ENCODE measurements at places on chromosomes 5 and 9. TPM values are rescaled to one million over a fixed set of nuclear protein-coding genes. Genes with fewer than 3 reads are reported as not detected.

Gene PCDHGA11
- 10.4 TPM for total RNA-seq

Gene VLDLR
- 16.9 TPM for total RNA-seq

Gene MFAP3
- 73.7 TPM for total RNA-seq

Gene BTNL3
- total RNA-seq = not detected

Gene NR3C1
- 56.5 TPM for total RNA-seq

Gene PRXL2C
- 26.1 TPM for total RNA-seq

Gene ACOT12
- 2.3 TPM for total RNA-seq

Gene IFNA13
- total RNA-seq = not detected

Gene EIF4E1B
- not detected for total RNA-seq

Gene ZNF608
- total RNA-seq = 13.5 TPM

Gene SURF6
- total RNA-seq = 11.6 TPM

Gene ORM2
- not detected for total RNA-seq

DNA sequence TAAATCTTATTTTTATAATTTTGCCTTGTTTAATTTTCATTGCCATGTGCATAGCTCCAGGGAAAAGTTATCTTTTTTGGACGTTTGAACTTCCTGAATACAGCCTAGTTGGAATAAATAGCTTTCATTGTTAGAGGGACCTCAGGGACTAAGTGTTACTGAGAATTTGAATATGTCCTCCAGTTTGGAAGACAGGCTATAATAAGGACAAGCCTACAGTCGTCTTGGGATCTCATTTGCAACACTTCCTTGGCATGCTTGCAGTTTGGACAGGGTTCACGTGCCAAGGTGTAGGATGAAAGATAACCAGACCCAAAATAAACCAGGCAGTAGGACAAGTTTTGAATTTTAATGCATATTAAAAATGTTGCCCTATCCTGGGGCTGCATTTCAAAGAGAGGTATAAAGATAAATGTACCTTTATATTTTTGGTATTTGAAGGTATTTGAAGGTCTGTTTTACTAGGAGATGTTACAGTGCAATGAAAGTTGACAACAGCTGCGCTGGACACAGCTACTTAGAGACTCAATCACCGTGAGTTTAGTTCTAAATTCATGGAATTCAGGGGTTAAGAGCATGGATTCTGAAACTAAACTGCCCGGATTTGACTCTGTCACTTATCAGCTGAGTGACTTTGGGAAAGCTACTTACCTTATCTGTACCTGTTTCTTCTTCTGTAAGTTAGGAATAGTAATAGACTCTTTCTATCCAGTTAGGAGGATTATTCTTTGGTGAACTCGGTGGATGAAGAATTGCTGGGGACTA, 134.1 kb downstream of the ACTBL2 start:
- no peak for DNase-seq

GRCh38 chr5:1062761-1063568, 48.9 kb downstream of the SLC12A7 start:
- no peak for DNase-seq

- no peak for DNase-seq
Observed at GRCh38 chr9:133876836-133877235, 115.3 kb downstream of the VAV2 start.

GRCh38 chr9:5364294-5365024, 24.8 kb upstream of the RLN1 start:
- DNase-seq = no peak

DNA sequence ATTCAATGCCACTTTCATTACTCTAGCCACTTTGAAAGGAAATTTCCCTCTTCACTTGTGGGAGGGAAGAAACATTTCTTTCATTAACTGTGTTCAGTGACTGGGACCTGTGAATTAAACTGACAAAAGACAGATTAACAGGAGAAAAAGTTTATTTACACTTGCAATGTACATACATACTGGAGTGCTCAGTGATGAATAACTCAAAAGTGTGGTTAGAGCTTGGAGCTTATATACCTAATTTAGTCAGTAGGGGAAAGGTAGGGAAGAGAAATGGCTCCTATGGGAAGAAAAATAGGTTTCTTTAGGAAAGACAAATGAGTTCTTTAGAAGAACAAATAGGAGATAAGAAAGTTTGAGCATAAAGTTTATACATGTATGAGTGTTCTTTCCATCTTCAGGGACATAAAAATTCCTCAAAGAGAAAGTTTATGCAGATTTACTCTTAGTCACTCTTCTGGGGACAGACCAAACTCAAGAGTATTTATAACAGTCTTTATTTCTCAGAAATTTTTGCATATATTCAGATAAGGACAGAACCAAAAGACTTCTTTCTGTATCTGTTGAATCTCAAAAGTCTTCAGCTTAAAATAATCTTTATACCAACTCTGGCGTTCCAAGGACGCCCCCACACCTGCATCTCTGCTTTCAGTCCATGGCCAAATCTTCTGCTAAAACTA, 120.0 kb upstream of the RAI14 start:
- DNase-seq = no peak

DNA sequence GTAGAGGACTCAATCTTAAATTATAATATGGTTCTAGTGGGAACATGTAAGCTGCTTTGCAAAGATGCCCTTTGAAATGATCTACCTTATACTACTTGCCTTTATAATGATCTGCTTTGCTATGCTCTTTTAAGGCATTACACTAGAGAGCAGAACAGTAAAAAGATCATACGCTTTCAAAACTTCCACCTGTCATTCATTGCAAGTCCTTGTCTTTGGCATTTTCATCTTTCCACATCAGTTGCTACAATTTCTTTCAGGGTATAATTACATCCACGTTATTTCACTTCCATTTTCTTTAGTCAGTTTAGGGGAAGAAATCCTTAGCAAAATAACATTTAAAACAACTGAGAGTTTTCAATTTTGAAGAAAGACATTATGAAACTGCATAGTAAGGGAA, 80.3 kb downstream of the ACTBL2 start:
- DNase-seq = no peak

DNA sequence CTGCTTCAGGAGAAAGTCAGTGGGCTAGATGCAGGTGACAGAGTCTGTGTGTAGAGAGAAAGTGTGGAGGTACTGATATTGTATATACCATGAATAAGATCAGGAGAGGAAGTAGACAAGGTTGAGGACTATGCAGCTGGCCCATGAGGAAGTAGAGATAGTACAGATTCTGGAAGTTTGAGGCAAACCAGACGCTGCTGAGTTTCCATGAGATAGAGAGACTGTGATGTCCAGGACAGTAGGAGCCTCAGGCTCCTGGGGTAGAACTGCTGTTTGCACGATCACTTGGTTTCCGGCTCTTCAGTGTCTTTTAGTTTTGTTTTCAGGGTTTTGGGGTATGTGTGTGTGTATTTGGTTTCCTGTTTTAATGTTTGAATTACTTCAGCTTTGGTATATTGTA, 13.6 kb downstream of the OTULINL start:
- DNase-seq = no peak

- DNase-seq = no peak
Observed at GRCh38 chr9:108836781-108837180, 19.0 kb downstream of the ACTL7B start.

DNA sequence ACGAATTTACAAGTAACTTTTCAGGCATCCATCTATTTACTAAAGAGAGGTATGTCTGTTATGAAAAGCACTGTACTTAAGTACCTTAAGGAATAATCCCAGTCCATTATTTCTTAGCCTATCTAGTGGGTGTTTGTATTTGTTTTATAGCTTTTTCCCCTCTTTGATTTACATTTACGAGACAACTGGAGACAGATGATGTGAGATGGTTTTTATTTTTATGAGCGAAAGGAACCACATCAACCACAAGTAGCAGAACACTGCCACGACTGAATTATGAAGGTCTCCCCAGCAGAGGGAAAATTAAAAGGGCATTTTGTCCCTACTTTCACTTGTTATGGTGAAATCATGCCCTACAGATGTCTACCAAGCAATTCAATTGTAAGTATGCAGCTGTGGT, 357.8 kb downstream of the NFIB start:
- no peak for DNase-seq

DNA sequence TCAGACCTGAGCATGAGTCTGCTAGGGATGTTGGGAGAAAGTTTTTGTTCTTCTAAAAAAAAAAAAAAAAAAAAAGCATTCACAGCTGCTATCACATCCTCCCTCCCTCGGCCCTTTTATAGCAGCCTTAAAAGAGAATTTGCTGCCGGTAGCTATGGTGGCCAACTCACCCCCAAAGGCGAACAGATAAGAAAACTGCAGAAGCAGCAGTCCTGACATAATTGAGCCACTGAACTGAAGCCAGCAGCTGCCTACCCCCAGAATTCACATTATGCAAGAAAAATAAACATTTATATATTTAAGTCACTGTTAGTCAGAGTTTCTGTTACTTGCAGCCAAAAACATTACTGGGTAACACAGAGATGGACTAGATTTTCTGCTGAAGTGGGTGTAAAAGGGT, 124.3 kb upstream of the SMARCA2 start:
- no peak for DNase-seq

GRCh38 chr9:5626727-5627634, 1.9 kb upstream of the RIC1 start:
- no peak for DNase-seq

GRCh38 chr5:177085985-177086653, 596 bp upstream of the FGFR4 start:
- no peak for DNase-seq

- no peak for DNase-seq
Observed at GRCh38 chr5:78025540-78025939, 249.4 kb upstream of the TBCA start.

GRCh38 chr5:7714697-7715096, 136.2 kb downstream of the CFAP90 start:
- no peak for DNase-seq

GRCh38 chr5:174903172-174903732, 178.9 kb downstream of the MSX2 start:
- DNase-seq = no peak

DNA sequence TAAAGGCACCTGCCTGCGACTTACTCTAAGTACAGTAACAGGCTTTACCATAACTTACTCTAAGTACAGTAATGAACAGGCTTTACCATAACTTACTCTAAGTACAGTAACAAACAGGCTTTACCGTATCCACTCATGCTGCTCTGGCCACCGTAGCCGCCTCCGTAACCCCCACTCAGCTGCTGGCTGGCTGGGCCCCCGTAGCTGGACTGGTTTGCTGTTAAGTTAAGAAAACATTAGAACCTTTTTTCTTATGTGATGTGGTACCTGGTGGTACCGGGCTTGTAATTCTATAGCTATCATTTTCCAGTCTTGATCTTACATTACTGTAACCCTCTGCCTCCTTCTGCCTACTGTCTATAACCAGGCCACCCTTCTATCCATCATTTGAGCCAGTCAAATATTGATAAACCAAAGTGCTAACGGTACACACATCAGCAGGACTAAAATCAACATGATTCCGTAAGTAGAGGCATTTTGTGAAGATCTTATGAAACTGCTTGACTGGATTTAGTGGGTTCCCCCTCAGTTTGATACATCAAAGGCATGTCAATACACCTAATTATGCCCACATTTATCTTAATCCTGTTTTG, 7.4 kb downstream of the HNRNPH1 start:
- DNase-seq = no peak

GRCh38 chr5:71982717-71983395, 124.4 kb upstream of the MAP1B start:
- DNase-seq = no peak

GRCh38 chr9:98092613-98092931, 26.4 kb downstream of the TRIM14 start:
- DNase-seq = no peak

DNA sequence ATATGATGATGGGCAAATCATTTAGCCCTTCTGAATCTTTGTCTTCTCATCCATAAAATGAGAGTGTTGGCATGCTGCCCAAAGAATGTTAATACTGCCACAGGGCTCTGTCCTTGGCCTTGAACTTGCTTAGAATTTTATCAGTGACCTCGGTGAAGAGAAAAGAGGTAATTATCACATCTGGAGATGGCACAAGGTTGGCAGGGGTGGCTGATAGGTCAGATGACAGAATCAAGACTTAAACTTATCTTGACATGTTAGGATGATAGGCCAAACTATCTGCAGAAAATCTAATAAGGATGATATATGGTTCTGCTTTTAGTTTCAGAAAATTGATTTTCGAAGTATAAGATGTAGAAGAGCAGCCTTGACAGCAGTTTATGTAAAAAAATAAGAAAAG, 599.1 kb upstream of the CLINT1 start:
- no peak for DNase-seq

GRCh38 chr5:128446-128845, 36.5 kb downstream of the PLEKHG4B start:
- no peak for DNase-seq

- no peak for DNase-seq
Observed at GRCh38 chr5:54764102-54765090, 221.0 kb downstream of the ESM1 start.

- no peak for DNase-seq
Observed at GRCh38 chr9:133118179-133118520, 2.9 kb downstream of the RALGDS start.

DNA sequence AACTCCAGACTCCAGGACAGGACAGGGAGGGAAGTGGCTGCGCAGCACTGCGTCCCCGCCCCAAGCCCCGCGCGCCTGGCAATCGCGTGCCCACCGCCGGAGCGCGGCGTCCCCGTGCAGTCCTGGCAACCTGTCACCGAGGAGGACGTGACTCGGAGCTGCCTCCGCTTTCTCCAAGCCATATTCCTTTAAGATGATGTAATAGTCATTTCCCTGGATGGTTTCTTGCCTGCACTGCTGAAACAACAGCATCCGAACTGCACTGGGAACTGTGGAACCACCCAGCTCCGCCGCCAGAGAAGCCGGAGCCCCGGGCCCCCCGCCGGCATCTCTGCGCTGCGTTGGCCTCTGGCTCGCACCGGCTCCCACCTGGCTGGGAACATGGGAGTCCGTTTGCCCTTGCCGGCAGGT, 34.5 kb downstream of the KCTD16 start:
- no peak for DNase-seq

GRCh38 chr9:22649384-22649783, 202.8 kb downstream of the DMRTA1 start:
- DNase-seq = no peak

DNA sequence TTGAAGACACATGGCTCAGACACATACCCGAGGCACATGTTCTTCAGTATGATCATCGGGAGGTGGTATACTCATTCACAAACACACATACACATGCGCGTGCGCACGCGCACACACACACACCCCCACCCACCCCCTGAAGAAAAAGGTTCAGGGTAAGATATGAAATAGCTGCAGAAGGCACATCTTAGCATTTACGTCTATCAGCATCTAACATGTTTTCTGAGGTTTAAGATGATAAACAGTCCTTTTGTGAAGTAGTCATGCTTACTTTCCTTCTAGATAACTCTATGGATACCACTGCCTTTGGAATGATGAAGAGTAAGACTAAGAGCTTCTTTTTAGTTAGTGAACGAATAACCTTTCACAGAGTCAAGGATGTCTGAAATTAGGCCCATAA, 105.1 kb upstream of the GNA14 start:
- DNase-seq = no peak

Measured in thoracic aorta (tissue), 2 donors.